ENCODE measurements at places on chromosomes 11 and 22. TPM values are rescaled to one million over a fixed set of nuclear protein-coding genes. Genes with fewer than 3 reads are reported as not detected.
A peak's percentile ranks its signal among the peaks of the same experiment; 100 is the strongest.

XRRA1 gene
- total RNA-seq: 6.3 TPM

DNA sequence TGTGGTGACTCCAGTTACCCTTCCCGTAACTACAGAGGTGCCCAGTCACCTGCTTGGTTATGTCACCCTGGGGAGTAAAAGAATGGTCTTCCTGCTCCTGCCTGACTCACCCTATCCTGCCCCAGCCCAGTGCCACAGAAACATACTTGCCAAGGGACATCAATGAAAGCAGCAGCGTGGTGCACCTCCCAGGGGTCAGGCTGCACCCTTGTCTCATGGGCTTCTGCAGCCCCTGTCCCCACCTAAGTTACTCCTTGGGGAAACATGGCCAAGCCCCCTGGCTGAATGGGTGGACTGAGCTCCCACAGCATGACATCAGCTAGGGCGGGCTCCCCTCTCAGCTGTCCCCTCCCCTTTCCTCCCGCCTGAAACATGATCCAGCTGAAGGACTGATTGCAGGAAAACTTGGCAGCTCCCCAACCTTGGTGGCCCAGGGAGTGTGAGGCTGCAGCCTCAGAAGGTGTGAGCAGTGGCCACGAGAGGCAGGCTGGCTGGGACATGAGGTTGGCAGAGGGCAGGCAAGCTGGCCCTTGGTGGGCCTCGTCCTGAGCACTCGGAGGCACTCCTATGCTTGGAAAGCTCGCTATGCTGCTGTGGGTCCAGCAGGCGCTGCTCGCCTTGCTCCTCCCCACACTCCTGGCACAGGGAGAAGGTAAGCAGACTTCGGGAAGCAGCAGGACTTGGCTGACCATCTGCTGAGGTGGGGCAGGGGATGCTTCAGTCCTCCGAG, at the start of gene HTR3A:
Gene HTR3A (plus strand): TSS at position 368 of the 730 bp plus-strand sequence. CDS start 218 bp downstream, at position 586.
- DNase-seq: no peak

GRCh38 chr11:83823461-83824025, 537.4 kb upstream of the CCDC90B start:
- no peak for DNase-seq

DNA sequence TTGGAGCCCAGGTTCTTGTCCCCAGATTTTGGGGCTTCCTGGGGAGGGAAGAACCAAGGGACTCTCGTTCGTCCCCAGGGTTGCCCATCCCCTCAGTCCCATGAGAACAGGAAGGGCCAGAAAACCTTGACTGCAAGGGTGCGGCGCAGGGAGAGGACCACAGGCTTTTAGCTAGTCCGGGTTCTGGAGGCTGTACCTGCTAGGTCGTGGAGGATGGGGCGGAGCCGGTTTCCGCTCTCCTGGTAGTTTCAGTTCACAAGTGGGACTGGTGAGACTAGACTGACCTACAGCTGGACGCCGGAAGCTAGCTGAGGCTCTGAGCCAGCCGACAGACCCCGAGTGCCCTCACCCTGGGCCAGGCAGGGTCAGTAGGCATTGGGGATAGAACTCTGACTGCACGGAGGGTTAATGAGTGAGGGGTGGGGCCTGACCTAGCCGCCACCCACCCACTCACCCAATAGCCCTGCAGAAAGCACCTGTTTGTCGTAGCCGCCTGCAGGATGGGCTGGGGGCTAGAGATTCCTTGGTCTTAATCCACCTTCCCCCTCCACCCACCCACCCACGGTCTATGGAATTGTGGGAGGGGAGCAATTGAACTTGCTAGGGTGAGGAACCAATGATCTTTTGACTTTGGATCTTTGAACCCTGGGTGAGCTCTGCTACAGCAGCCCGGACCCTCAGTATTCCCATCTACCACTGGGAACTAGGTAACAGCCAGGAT, 1.5 kb downstream of the MAFF start:
- no peak for DNase-seq

GRCh38 chr11:66768818-66769217, 39.8 kb upstream of the SPTBN2 start:
- no peak for DNase-seq

- DNase-seq: no peak
Observed at GRCh38 chr11:26149585-26149984, 182.3 kb upstream of the ANO3 start.

- DNase-seq: no peak
Observed at GRCh38 chr11:73177380-73177777, 35.3 kb upstream of the FCHSD2 start.

C11orf91 gene
- 0.59 TPM for total RNA-seq

DNA sequence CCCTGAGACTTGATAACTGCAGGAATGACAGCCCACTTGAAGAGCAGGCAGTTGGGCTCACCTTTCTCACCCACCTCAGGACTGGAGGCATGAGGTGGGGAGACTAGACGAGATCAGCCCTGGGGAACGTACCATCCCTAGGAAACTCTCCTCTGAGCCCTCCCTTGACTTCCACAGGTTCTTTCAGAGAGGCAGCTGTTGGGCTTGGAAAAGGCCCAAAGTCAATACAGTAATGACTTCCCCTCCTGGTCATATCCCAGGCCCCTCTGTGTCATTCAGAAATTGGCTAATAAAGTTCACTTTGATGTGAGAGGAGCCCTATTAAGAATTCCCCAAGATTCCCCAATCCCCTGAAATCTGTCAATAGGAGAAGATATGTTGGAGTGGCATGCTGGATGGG, 5.8 kb upstream of the NECTIN1 start:
- no peak for DNase-seq

APOBEC3H gene
- not detected for total RNA-seq

PDGFD gene
- total RNA-seq: 0.26 TPM

DGAT2 gene
- 0.41 TPM for total RNA-seq

GRCh38 chr11:105208019-105208418, 68.5 kb upstream of the CARD18 start:
- no peak for DNase-seq

DNA sequence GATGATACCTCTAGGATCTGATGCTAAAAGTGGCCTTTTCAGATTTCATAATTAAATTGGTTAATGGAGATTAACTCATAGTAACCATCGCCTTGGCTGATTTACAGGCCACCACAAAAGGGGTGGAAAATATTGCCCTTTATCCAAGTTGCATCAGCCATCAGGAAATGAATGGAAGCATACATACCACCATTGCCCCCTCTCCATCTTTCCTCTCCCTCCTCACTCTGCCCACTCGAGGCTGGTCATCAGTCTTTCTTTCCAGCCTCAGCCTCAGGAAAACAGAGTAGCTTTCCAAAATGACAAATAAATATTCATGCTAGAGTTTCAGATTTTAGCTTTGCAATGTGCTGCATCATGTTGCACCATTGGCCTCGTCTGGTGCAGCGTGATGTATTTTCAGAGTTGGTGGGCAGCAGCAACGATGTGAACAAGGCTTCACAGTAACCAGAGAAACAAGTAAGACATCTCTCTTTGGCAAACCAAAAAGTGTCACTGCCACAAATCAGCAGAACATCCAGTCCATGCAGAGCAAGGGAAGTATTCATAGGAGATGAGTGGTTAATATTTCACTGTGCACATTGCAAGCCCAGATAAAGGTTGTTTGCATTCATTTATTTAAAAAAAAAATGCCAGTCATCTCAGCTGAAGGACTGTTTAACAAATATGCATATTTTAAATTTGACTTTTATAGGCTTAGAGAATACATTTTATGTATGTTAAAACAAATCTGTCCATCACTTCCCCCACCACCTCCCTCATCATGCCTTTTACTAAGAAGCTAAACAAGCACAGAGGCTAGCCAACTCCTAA, 136.7 kb upstream of the FAT3 start:
- no peak for DNase-seq

LZTR1 gene
- total RNA-seq: 59.4 TPM

DNA sequence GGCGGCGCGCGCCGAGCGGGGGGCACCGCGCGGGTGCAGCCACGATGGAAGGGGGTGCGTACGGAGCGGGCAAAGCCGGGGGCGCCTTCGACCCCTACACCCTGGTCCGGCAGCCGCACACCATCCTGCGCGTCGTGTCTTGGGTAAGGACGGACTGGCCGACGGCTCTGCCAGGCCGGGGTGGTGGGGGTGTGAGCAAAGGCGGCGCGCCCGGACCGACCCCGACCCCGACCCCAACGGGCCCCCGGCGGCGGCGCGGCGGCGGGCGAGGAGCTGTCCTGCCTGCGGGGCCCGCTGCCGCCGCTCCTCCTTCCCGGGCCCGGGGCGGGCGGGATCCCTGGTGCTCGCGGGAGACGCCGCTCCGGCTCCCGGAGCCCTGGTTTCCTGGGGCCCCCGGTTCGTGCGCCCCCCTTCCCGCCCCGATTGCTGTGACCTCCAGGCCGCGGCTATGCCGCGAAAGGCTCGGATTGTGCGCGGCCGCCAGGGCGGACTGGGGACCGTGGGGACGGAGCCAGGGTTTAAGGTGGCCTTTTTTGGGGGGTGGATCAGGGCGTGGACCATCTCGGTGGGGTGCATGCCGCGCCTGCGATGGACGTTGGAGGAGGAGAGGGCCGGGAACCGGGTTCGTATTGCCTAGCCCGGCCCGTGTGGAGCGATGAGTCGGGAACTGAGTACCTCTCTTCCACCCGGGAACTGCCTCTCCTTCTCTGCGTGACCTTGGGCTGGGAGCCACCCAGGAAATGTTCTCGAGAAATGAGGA, at the start of gene SYNGR1:
Gene SYNGR1 (plus strand): TSS at position 25 of the 760 bp plus-strand sequence. CDS start 20 bp downstream, at position 45.
- DNase-seq: no peak

DNA sequence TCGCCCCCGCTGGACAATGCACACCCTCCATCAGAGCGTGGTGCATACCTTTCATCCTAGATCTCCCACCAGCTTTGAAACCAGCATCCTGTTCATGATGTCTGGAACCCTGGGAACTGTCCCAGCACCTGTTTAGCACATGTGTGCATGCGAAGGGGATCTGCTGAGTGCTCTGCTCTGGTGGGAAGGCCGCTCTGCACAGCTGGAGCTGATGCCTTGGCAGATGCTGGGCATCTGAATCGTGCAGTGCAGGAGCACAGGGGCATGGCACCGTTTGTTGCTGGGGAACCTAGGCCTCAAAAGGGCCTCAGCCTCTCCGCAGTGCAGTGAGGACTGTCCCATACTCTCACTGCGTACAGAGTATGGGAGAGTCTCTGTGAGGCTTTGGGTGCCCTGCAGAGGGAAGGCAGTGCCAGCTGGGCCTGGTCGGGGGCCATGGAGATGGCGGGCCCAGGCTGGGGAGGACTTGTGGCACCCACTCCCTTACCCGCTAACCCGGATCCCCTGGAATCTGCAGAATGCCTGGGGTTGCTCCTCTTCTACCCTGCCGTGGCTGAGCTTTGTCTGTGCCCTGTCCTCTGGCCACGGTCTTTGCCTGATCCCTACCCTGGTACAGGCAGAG, 72.9 kb upstream of the ATXN10 start:
- no peak for DNase-seq

RFPL1 gene
- not detected for total RNA-seq

BTG4 gene
- total RNA-seq: not detected

CDK2AP2 gene
- total RNA-seq: 37.3 TPM

DNA sequence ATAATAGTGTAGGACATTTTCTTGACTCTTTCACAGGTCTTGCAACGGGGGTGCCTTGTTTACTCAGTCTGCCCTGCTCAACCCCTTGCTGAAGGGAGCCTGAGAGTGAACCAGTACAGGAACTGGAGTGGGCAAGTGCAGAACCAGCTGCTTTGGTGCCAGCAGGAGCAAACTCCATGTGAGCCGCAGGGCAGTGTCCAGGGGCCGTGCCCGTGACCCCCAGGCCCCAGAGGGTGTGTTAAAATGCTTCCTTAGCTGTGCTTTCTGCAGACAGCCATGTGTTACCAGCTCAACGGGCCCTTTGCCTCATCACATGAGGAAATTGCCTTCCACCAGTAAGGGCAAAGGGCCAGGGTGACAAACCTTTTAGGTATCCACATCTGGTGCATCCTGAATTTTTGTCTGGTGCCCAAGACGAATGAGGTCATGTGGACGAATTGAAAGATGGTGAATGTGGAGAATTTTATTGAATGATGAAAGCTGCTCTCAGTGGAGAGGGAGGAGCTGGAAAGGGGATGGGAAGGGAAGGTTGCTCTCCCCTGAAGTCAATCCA, 53.6 kb upstream of the OR5D13 start:
- DNase-seq: no peak

TRIM49 gene
- not detected for total RNA-seq

- DNase-seq: peak; percentile 67
Observed at GRCh38 chr11:120303004-120303637, 22.0 kb upstream of the TLCD5 start.

DNA sequence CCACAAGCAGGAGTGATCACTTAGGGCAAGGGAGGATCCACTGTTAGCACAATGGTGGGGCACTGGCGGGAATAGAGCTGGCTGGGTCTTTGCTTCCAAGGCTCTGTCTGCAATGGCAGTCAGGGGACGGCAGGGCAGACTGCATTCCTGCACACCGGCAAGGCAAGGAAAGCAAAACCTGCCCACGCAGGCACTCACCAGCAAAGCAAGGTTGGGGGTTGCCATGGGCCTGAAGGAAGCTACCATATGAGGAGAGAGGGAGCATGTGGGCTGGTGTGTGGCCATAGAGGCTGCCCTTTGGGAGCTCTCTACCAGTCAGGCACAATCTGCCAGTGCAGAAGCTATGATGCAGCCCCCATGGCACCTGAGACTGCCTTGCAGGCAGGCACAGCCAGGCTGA, 33.2 kb downstream of the OR8B12 start:
- DNase-seq: no peak

GRCh38 chr22:45527456-45527855, 24.8 kb downstream of the FBLN1 start:
- DNase-seq: no peak

- DNase-seq: no peak
Observed at GRCh38 chr11:57174656-57175055, 7.1 kb upstream of the LRRC55 start.

- no peak for DNase-seq
Observed at GRCh38 chr11:62794201-62794775, 2.5 kb upstream of the TMEM223 start.

- DNase-seq: no peak
Observed at GRCh38 chr11:116712428-116712827, 60.4 kb downstream of the BUD13 start.

GRCh38 chr22:46748908-46749675, 11.0 kb upstream of the CERK start:
- DNase-seq: no peak

CSF2RB gene
- total RNA-seq: 0.64 TPM

- DNase-seq: no peak
Observed at GRCh38 chr11:69830086-69830485, 10.9 kb upstream of the FGF3 start.

CXCR5 gene
- not detected for total RNA-seq

YPEL1 gene
- 0.20 TPM for total RNA-seq

DNA sequence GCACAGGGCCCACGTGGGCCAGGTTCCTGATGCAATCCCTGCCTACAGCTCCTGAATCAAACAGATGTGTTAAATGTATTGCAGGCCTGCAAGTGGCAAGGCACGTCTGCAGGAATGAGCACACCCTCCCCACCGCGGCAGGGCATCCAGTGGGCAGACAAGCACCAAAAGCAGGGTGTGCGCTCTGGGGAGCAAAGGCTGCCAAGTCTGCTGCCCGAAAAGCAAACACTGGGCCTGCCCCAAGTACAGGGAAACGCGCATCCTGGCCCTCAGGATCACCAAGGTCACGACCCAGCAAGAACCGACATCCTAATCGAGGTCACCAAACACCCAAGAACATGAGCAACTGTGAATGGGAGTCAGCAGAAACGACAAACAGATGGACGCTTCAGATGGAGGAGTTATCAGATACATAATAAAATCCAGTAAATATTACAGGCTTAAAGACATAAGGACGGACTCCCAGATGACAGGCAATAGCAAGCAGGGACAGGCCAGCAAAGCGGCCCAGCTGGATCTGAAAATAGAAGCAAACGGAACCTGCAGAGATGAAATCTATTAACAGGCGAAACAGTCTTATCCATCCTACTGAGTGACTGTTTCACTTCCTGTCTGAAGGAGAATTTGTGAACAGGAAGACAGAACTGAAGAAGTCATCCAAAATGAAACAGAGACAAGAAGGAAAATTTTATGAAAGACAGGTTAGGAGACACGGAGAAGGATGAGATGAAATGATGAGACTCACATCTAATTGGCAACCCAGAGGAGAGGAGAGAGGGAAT, 26.7 kb downstream of the CARS1 start:
- DNase-seq: no peak

Measured in HFFc6 (cell line).